ENCODE measurements at places on chromosomes 7 and 10.

DNA sequence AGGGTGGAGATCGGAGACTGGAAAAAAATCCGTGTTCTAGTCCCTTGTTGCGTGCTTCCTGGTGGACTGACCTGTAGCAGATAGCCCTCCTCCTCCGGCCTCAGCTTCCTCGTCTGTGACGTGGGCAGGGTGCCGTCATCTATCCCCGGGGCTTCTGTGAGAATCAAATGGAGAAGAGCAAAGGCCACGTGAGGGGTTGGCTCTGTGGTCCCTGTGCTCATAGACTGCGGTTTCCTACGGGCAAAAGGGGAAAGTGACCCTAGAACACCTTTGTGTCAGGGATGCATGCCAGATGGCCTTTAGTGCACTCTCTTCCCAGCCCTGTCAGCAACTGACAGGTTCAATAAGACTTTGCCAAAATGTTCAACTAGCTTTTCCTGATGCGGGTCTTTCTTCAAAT is 33.7 kb downstream of the GRK5 start:
- no peak for DNase-seq

DNA sequence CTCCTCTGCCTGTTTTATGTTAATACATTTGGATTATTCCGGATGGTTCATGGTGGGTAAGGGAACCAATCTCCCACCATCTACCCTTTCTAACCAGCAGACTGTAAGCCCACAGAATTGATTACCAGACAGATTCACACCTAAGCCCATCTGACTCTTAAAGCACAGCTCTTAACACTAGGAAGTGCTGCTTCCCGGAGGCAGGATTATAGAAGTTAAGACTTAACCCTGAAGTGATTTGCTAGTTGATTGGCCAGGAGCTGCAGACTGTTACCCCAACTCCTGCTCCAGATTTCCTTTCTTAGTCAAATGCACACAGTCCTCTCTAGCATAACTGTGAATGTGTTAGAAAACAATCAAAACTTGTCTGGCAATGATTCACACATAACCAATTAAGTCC is 221.7 kb downstream of the CDK14 start:
- DNase-seq = no peak

- DNase-seq = no peak
Measured at GRCh38 chr7:26507108-26507987, 215.7 kb downstream of the SNX10 start.

DNA sequence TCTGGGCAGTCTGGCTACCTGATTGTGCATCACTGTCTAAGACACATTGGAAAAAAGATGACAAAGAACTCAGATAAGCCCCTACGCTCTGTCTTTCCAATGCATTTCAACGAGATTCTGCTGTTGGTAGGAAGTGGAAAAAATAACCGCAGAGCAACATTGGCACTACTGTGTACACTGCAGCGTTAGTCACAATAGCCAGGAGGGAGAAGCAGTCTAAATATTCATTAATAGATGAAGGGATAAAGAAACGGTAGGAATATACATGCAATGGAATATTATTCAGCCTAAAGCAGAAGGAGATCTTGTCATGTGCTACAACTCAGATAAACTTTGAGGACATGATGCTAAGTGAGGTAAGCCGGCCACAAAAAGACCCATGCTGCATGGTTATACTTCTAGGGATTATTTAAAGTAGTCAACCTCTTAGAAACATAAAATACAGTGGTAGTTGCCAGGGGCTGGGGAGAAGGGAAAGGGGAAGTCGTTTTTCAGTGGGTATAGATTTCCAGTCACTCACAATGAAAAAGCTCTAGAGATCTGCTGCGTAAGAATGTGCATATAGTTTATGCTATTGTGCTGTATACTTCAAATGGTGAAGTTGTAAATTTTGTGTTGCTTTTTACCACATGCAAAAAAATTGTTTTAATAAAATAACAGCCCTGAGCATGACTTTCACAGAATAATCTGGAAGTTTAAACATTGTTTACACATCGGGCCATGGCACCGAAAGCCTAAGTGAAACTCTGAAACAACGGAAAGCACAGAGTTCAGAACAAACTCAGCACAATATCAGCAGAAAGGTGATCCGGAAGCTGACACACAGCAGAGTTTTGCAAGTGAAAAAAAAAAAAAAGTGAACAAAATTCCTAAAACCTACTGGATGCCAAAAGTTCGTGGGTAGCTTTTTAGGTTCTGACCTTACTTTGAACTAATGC is 40.1 kb downstream of the ELMO1 start:
- DNase-seq = no peak

GRCh38 chr7:108340856-108341411 is 115.3 kb downstream of the NRCAM start:
- no peak for DNase-seq

GRCh38 chr7:77565917-77566316 is 28.8 kb downstream of the PTPN12 start:
- peak; percentile 82 for DNase-seq

- DNase-seq = no peak
Measured at GRCh38 chr7:77459311-77459726, 43.2 kb upstream of the GSAP start.

DNA sequence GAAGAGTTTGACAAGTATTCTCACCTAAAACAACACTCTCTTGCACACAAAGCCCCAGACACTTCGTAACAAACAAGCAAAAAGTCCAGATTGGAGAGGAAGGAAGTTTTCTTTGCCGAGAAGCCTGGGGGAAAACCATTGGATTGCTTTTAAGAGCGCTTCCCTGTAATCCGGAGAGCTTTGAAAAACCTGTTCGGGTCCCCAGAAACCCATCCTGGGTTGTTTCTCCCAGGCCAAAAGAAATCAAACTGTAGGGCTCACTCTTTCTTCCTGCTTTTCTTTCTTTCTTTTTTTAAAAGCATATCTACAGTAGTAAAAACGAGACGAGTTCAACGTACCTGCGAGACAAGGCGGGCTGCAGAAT is 655 bp downstream of the SP8 start:
- DNase-seq = no peak

DNA sequence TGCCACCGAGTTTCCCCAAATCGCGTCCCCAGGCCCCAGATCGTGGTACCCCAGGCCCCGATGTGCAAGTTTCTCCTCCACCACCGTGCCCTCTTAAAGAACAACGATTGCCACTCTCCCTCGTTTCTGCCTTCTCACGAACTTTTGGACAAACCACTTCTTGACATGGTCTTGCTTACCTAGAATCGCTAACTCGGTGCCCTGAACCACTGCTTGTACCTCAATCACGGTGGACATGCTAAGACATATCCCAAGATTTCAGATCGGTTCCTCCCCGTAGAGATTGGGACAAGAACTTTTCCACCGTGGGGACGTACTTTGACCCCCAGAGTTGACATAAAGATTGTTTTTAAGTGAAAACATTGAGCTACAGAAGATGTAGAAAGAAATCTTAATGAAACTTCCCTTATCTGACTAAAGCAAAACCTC is 477 bp upstream of the ZC3HAV1 start:
- no peak for DNase-seq

Data from amniotic epithelial cell (primary cell).